ENCODE measurements at places on chromosomes 4 and X.

- peak overlapping the region; percentile 82 for H3K4me3 ChIP-seq
- DNase-seq = no peak
- H3K36me3 ChIP-seq = peaks cover 8% of the 10 kb centered on the region
Observed at GRCh38 chr4:84498203-84498934, 723 bp downstream of the NKX6-1 start.

- H3K27ac ChIP-seq = peak overlapping the region; percentile 69
- no peaks in the 10 kb centered on the region for H3K27me3 ChIP-seq
- peaks cover 10% of the 10 kb centered on the region for H3K36me3 ChIP-seq
- peak; percentile 72 for DNase-seq
- peaks cover 69% of the 10 kb centered on the region for H3K4me1 ChIP-seq
Observed at GRCh38 chr4:125735102-125735501, 420.3 kb downstream of the FAT4 start.

- peak; percentile 33 for DNase-seq
- H3K27me3 ChIP-seq = no peaks in the 10 kb centered on the region
- peak overlapping the region; percentile 36 for H3K4me3 ChIP-seq
- peaks cover 41% of the 10 kb centered on the region for H3K4me1 ChIP-seq
- H3K36me3 ChIP-seq = no peaks in the 10 kb centered on the region
Observed at GRCh38 chr4:26780539-26780938, 80.1 kb upstream of the STIM2 start.

DNA sequence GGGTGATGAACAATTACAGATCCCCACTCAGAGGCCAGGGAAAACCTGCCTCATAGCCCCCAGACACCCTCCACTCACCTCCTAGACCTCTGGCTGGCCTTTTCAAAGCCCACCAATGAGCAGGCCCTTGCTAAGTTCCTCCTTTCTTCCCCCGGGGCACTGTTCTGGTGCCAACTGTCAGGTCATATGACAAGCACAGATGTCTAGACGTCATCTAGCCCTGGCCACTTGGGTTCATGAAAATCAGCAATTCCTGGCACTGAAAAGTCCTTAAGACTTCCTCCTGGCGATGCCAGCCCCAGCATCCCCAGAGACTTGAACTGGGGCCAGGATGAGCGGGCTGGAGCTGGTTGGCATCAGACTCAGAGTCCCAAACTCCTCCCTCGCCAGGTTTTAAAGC lies 115.6 kb upstream of the NALF2 start:
- no peaks in the 10 kb centered on the region for H3K36me3 ChIP-seq
- no peak for DNase-seq
- no peak overlapping the region for H3K4me3 ChIP-seq
- H3K27me3 ChIP-seq = peaks cover 19% of the 10 kb centered on the region
- H3K27ac ChIP-seq = no peak overlapping the region

GRCh38 chrX:38548508-38548907 lies 12.8 kb upstream of the TSPAN7 start:
- H3K27ac ChIP-seq = no peak overlapping the region
- H3K4me1 ChIP-seq = no peaks in the 10 kb centered on the region
- H3K36me3 ChIP-seq = no peaks in the 10 kb centered on the region
- no peak for DNase-seq
- no peak overlapping the region for H3K4me3 ChIP-seq
